KBM-7 (cell line): ENCODE measurements at places on chromosomes 4 and X.

- no peak for DNase-seq
These were observed 14.3 kb downstream of the TENM3 start for GRCh38 chr4:182257503-182257902.

GRCh38 chr4:163344147-163345125 lies 744 bp downstream of the NPY5R start:
- DNase-seq: no peak

GRCh38 chr4:168864821-168865541 lies 145.1 kb downstream of the CBR4 start:
- DNase-seq: no peak

- no peak for DNase-seq
These were observed 29.2 kb downstream of the PRDM5 start for GRCh38 chr4:120893314-120893713.

DNA sequence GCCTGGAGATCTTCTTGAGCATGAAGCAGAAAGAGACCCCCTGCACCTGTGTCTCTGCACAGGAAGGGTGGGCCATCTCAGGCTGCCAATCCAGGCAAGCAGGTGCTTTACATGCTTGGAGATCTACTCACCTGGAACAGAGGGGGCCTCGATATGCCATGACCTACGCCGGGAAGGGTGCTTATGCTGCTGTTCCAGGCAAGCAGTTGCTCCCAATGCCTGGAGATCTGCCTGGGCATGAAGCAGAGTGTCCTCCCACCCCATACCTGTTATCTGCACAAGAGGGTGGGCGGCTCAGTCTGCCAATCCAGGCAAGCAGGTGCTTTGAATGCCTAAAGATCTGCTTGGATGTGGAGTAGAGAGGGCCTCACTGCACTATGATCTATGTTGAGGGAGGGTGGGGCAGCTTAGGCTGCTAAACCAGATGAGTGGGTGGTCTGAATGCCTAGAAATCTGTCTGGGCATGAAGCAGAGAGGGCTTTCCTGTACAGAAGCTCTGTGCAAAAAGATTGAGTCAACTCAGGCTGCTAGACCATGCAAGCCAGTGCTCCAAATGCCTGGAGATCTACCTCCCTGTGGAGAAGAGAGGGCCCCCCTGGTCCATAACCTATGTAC lies 104.5 kb upstream of the QRFPR start:
- no peak for DNase-seq

- peak; percentile 16 for DNase-seq
These were observed 89.7 kb downstream of the PDHA2 start for GRCh38 chr4:95929448-95930064.

DNA sequence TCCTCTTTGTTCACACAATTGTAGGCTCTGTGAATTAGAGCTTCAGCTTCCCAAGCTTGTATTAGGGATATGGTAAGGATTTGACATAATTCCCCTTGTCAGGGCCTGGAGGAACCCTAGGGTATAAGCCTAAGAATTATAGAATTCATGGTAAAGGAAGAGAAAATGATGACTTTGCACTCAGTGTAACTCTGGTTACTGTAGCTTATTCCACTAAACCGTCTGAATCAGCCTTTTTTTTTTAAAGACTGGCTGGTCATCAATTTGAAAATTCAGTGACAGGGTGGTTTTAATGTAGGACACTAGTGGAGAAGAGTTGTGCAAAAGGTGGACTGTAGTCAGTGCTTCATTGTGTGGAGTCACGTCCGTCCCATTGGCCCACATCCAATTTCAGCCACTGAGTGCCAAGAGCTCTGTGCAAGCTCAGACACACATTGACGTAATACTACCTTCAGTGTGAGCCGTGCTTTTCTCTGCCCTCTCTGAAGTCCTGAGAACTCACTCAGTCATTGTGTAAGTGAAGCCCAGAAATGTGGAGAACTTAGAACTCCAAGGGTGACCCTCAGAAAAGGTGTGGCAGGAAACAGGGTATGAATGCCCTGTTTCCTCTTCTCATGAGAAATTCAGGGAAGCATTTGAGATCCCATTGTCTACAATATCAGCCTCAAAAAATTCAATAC lies 449.8 kb downstream of the C4orf33 start:
- DNase-seq: no peak

DNA sequence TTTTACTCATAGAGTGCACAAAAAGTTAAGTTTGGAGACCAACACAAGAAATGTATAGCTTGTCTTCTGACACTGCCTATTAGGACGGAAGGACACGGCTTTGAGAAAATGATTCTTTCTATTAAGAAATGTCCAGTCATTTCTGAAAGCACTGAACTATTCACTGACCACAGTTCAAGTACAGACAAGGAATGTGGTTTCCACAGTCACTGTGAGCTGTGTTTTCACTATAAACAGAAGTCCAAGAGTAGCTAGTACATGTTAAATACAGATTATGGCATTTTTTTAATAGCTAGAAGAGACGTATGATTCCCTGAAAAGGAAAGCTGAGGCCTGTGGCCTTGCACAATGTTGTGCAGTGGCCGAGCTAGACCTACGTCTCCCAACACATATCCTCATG lies 115.1 kb upstream of the GPM6A start:
- DNase-seq: no peak

GRCh38 chrX:42934020-42934726 lies 156.2 kb upstream of the PPP1R2C start:
- peak; percentile 91 for DNase-seq

- peak; percentile 51 for DNase-seq
These were observed 13.0 kb upstream of the TMEM156 start for GRCh38 chr4:39044956-39045826.

DNA sequence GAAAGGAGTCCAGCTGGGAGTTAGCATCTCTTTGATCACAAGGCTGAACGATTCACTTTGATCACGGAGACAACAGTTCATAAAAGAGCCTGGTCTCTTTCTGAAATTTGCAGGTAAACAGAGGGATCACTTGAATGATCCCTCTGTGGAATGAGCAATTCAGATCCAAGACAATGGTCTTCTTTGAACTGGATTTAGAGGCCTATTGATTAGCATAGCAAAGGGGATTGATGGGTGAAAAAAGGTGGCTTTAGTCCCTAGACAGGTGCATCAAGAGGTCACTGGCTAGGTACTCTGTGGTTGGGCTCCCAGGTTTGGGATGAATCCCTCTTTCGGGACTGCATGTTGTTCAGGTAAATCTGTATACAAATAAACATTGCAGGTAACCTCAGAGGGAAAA lies 223.8 kb upstream of the TAPT1 start:
- DNase-seq: no peak

DNA sequence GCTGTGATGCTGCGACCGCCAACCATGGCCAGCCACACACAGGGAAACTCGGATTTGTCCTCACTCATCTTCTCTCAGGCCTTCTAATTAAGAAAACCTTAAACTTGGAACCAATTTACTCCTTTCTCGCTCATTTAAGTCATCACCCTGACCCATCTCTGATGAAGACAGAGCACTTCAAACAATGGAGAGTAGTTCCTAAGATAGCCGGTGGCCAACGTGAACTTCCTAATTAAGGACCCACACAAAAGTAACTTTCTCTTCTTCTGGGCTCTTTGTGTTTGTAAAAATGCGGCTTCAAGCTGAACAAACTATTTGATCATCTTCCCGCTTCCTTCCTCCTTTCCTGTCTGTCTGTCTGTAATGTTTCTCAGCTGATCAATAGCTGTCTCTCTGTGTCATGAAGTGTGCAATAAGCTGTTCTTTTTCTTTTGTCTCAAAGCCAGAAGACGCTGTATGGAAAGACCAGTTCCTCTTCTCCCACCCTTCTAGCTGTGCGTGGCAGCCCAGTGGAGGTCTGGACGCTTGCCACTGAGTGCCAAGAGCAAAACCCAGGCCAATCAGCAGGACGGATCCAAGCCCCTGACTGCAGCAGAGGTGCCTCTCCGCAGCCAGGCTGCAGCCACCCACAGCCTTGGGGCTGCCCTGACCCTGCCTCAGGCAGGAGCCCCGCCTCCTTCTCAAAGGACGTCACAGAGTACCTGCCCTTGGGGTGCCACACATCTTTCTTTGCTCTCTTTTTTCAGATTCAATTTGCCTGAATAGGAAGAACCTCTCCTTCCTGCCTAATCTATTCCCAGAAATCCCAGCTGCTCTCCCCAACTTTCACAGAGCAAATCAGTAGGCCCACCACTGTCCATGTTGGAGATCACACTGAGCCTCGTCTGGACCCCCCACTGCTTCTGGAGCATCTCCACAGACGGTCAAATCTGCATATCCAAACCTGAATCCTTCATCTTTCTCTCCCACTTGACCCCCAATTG lies 59.3 kb downstream of the MAML3 start:
- peak; percentile 97 for DNase-seq

DNA sequence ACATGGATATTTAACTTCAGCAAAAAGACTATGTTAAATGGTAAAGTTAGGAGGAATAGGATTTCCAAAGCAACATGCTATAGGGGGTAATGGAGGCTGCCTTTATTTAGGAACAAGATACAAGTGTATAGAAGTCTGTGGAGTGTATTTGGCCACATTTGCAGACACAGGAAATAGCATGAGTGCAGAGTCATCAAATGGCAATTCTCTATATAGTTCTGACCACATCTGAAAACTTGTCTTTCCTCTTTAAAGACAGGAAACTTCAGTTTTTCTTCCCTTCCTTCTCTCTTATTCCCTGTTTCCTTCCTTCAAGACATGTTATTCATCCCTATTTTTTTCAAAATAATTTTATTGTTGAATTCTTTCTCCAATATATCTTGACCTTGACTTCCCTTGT lies 119.3 kb upstream of the PITX2 start:
- DNase-seq: no peak

DNA sequence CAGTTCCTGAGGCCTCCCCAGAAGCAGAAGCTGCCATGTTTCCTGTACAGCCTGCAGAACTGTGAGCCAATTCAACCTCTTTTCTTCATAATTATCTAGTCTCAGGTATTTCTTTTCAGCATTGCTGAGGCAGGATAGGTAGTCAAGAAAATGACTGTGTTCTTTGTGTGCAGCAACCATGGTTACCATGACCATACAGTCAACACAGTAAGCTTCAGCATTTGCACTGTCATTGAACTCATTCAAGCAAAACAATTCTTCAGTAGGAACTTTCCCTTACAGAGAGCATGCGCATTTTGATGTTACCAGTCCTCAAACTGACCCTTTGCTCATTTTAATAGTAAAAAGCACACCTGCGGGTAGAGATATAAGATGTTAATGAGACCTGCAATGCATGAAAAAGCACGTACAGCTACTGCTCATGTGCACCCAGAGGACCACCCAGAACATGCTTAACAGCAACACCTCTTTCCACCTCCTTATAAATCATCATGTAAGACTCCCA lies 180.8 kb downstream of the PRKX start:
- no peak for DNase-seq

DNA sequence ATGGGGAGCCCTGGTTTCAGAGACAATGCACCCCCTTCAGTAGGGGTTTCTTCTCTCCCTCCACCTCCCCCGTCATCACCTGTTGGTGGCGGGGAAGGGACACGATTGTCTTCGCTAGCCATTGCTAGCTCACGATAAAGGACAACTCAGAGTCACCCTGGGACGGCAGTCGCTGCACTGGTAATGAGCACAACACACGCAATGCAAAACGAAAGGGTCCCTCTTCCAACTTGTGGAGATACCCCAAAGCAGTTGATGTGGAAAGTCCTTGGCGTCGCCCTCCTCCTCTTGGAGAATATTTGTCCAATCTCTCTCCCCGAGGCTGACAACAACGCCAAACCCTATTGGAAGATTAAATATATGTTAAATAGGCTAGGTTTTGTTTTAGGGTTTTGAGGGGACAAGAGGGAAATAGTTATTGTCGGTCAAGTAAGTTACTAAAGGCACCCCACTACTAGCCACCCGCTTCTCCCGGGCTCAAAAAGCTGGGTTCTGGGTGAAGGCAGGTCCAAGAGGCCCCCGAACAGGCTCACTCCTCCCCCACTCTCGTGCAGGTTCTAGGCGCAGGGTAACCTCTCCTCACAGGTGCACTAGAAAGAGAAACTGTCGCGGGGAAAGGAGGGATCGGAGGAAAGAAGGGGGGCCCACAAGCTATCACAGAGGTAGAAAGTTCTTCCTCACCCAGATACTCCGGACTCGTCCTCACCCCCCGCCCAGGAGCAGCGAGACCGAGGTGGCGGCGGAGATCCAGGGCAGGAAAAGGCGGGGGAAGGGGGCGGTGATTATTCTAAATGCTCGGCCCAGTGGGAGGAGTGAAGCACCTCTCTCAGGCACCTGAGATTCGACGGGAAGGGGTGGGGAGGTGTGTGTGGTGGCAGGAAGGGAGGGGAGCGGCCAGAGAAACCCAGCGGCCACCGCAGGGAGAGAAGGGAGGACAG lies at the start of gene LRBA:
Gene LRBA (minus strand): TSS at position 764 of the 938 bp plus-strand sequence. CDS start 642 bp downstream, at position 122.
- DNase-seq: peak; percentile 88

DNA sequence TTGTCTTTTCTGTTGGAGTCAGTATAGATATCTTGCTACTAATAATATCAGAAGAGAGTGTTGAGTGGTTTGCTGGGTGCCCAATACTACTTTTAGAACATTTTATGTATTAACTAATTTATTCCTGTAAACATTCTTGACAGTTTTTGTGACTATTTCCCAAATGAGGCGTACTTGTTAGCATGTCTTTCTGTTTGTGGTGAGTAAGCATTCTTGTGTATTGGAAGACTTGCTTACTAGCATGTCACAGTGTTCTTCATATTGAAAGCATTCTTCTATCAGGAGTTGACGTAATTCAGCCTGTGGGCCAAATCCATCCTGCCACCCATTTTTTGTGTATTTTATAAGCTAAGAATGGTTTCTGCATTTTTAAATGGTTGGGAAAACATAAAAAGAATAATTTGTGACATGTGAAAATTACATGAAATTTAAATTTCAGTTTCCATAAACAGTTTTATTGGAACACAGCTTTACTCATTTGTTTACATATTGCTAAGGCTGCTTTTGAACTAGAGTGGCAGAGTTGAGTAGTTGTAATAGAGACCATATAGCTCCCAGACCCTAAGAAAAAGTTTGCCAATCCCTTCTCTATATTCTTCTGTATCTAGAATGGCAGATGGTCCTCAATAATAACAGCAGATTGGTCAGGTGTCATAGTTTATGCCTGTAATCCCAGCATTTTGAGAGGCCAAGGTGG lies 20.4 kb downstream of the REPS2 start:
- DNase-seq: no peak

DNA sequence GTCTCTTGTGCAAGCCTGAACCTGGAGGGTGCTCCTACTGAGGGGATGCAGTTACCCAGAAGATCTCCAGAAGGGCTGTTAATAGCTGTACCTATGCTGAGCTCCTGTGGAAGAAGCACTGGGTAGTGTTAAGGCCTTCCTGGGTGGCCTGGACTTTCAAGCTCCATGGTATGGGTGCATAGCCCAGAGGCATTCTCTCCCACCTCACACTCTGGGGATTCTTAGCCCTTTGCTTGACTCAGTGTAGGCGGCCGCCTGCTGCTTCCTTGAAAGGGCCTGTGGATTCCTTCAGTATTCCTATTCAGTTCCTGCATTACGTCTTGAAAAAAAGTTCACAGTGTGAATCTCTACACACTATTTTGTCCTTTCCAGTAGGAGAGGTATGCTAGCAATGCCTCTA lies 235.7 kb upstream of the MAGEB16 start:
- no peak for DNase-seq

- no peak for DNase-seq
These were observed 8.5 kb upstream of the GRIA3 start for GRCh38 chrX:123175366-123176122.

DNA sequence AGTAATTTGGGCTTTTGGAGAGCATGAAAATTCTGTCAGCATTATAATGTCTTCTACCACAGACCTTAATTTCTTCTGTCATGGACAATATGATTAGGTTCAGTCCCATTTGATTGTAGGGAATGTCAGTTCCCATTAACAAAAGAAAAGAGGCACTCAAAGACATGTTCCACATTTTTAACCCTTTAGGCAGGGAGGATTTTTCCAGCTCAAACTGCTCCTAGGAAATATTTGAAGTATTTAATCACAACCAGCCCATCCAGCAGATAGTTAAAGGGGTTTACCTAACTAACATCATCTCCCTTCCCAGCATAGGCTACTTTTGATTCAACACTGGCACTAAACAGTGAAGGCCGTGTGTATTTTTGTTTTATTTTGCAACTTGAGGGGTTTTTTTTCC lies 256.0 kb downstream of the DHX15 start:
- DNase-seq: no peak
